ENCODE measurements at places on chromosomes 2 and 18.

DNA sequence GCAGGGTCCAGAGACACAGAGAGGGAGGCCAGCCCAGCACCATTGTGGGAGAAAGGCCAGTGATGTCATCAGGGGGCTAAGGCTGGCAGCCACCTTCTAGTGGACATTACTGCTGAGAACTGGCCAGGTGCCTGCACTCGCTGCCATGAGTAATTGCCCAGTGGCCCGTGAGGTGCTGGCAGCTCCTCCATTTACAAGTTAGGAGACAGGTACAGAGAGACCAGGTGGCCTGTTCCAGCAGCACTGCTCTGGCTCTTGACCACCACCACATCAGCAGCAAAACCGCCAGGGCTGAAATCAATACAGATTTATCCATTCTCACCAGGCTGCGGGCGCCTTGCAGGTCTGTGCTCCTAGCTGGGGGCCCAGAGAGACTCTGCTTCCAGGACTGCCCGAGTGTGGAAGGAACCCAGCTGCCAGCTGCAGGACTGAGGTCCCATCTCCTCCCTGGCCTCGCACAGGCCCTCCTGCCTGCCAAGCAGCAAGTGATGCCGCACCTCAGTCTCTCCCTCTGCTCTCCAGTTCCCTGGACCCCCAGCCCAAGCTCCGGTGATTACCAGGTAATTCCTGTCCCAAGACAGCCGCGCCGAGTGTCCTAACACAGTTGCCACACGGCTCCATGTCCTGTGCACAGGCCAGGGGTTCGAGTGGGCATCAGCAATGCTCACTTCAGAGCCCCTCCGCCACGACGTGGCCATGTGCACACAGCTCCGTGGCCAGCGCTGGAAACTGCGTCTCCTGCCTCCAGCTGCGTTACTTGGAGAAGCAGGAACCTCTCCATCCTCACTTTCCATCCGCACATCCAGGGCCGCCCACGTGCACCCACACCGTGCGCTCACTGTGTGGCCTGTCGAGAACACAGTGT lies 101.0 kb upstream of the CTDP1 start:
- DNase-seq = no peak

DNA sequence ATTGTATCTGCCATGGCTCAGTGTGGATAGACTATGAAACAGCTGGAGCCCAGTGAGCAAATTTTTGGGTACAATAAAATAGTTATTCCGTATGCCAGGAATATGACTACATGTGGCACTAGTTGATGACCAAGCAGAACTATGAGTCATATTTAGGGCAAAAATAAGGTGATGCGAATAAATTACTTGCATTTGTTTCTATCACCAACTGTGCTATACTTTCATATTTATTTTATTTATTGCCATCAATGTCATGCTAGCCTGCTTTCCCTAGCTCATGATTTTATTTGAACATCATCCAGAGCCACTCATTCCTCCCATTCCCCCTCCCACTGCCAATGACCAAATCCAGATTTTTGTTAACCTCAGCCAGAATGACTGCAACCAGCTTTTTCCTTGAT lies 13.3 kb upstream of the FAP start:
- DNase-seq = peak; percentile 86

GRCh38 chr2:225998653-225999052 lies 599.1 kb downstream of the NYAP2 start:
- peak; percentile 51 for DNase-seq

GRCh38 chr2:9543557-9543956 lies 12.1 kb downstream of the ADAM17 start:
- no peak for DNase-seq

GRCh38 chr2:9451231-9451630 lies 23.1 kb upstream of the IAH1 start:
- no peak for DNase-seq

DNA sequence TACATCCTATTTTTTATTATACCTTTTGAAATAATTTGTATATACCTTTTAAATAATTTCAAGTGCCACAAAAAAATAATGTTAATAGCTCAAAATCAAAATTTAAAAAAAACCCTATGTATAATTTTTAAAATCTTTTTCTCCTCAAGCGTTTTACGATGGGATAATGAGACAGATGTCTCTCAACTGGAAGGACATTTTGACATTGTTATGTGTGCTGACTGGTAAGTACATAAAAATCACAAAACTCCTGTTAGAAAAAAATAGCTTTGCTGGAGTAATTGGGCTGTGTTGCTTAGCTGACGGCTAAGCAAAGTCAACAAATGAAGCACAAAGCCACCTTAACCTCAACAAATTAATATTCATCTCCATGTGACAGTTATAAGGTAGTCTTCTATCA lies 198.0 kb upstream of the SIX3 start:
- DNase-seq = no peak

GRCh38 chr2:55231546-55232083 lies 478 bp downstream of the CLHC1 start:
- no peak for DNase-seq

DNA sequence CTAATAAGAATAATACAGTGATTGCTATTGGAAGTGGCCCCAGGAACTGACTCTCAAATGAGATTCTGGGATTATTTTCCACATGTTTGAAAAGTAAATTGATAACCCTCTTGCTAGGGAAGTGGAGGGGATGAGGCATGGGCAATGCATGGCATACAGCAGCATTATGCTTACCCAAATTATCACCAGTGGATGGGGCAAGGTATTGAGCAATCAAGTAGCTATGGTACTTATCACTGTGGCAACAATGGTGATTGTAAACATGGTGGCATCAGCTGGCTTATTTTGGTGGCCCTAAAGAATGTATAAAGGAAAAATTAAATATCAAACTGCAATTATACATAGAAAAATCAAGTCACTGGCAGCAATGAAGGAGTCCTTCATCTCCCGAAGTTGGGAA lies 155.1 kb downstream of the FIGN start:
- DNase-seq = no peak

DNA sequence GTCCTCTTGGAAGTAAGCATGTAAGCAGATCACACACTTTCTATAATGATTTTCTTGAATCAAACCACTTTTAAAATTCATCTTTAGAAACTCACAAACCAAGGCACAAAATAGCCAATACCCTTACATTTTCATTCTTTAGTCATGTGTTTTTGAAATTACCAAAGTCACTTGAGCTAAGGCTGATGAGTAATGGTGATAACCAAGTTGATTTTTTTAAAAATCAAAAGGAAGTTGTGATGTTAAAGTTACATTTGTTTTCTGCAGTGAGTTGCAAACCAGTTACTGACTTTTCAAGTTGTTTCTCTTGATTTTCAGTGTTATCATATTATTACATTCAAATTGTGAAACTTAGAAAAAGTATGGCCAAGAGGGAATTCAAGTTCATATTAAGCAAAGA lies 21.5 kb upstream of the IL18RAP start:
- DNase-seq = no peak

- no peak for DNase-seq
Measured at GRCh38 chr2:19150726-19151125, 207.7 kb downstream of the OSR1 start.

DNA sequence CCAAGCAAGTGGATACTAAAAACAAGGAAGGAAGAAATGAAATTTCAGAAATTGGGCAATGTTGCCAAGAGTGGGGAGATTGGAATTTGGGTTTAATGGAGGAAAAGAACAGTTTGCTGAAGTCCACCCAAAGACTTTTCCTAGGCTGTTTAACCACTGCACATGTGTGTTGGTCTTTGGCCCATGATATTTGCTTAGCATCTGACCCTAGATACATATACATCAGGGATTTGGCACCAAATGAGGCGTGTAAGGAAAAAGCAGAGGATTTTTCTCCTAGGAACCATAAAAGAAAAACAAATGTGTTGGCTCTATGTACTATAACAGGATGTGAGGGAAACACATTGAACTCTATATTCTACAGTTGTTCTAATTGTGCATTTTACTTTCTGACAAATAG lies 80.7 kb upstream of the CD28 start:
- DNase-seq = no peak

DNA sequence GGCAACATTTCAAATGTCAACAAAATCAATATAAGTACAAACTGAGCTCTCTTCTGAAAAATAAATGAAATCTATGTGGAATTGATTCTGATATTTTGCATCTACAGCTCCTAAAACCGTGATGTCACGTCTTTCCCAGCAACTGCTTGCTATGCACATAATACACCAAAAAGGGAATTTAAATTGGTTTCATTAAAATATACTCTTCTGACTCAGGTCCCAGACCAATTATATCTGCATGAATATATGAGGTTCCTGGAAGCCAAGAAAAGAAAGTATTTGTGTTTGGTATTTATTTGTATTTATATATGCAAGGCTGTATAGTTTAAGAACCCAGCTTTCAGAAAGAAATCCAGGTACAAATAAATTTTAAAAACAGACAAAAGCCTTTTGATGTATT lies 1282.5 kb downstream of the SUCLG1 start:
- DNase-seq = no peak

DNA sequence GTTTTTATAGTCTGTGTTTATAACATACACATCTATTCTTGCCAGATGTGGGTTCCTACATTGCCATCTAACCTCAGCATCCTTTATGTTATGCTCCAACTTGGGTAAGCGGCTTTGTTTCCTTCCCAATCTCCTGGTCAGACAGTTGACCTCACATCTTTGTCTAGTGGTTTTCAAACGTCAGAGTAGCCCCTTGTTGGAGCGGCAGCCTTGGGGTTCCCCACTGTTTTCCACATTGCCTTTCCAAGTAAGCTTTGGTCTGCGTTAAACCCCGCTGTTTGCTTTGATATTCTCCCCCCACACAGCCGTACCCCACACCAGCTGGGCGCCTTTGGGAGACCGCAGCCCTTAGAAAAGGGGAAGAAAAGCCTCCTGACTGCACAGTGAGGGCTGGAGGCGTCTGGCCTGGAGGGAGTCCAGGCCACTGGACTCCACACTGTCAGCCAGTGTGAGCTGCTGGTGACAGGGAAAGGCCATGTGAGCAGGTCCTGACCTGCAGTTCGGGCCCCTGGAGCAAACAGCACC lies 83.3 kb downstream of the MALT1 start:
- DNase-seq = no peak

GRCh38 chr2:100140582-100140981 lies 1.8 kb downstream of the AFF3 start:
- DNase-seq = no peak

DNA sequence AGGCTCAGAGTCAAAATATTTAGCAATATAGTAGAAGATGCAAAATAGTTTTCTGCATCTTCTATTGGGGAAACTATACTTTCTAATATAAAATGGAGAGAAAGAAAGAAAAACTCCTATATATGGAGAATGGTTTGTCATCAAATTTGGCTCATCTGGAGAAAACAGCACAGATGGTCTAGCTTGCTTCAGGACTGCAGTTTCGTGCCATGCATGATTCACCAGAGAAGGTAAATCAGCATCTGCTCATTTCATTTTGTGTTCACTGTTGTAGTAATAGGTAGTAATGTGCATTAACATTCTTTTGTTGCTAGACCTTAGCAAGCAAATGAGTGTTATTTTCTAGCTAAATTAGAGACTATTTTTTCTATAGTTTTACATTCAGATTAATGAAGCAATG lies 179.0 kb downstream of the ASXL3 start:
- DNase-seq = peak; percentile 71

- DNase-seq = no peak
Measured at GRCh38 chr2:7748717-7749415, 831.7 kb downstream of the RNF144A start.

- no peak for DNase-seq
Measured at GRCh38 chr2:235692076-235692475, 198.2 kb downstream of the AGAP1 start.

- no peak for DNase-seq
Measured at GRCh38 chr2:176852667-176853066, 359.9 kb upstream of the HNRNPA3 start.

DNA sequence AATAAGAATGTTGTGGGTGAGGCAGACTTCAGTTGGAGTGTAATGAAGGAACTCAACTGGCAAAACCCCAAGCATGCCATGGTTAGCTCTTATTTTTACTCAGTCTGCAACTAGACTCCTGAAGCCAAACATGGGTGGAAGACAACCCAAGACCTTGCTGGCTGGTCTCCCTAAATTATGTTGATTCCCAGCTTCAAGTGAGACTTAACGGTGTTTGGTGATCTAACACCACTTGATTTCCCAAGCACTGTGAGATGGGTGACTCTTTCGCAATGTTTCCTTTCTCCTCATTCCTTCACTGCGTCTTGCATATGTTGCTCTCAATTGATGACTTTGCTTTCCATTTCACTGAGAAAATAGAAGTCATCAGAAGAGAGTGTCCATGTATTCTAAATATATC lies 693.1 kb downstream of the DCC start:
- DNase-seq = no peak

Data from fibroblast of upper back skin (primary cell).